ENCODE measurements at places on chromosomes 5 and 9.

GRCh38 chr5:95842854-95843544 lies 20.5 kb upstream of the GLRX start:
- peak; percentile 31 for DNase-seq

- peak; percentile 61 for DNase-seq
These were observed 21.3 kb upstream of the KCNIP1 start for GRCh38 chr5:170482511-170482910.

GRCh38 chr9:124770359-124771020 lies 621 bp downstream of the NR6A1 start:
- no peak for DNase-seq

GRCh38 chr5:84362061-84362720 lies 22.5 kb downstream of the EDIL3 start:
- peak; percentile 8 for DNase-seq

All from fibroblast of skin of right quadriceps (primary cell).